NCI-H1436 treated with DMSO at 0.1 percent for 48 hours (cell line): ENCODE measurements at places on chromosomes 3 and 15.

GRCh38 chr3:158053386-158053785 lies 52.8 kb downstream of the SHOX2 start:
- DNase-seq: no peak

- peak; percentile 14 for DNase-seq
These were observed 405.8 kb downstream of the IGSF11 start for GRCh38 chr3:118628704-118629341.

- DNase-seq: no peak
These were observed 25.7 kb downstream of the ACAA1 start for GRCh38 chr3:38111201-38111600.

GRCh38 chr15:100252779-100253417 lies 88.9 kb downstream of the ADAMTS17 start:
- no peak for DNase-seq

- DNase-seq: no peak
These were observed 214.7 kb upstream of the ZBTB20 start for GRCh38 chr3:115361806-115362205.

- no peak for DNase-seq
These were observed 3.2 kb upstream of the PLSCR2 start for GRCh38 chr3:146472611-146473010.

- DNase-seq: no peak
These were observed 67.9 kb upstream of the OCA2 start for GRCh38 chr15:28167042-28167441.

- DNase-seq: no peak
These were observed 59.4 kb downstream of the MCTP2 start for GRCh38 chr15:94290730-94291129.

DNA sequence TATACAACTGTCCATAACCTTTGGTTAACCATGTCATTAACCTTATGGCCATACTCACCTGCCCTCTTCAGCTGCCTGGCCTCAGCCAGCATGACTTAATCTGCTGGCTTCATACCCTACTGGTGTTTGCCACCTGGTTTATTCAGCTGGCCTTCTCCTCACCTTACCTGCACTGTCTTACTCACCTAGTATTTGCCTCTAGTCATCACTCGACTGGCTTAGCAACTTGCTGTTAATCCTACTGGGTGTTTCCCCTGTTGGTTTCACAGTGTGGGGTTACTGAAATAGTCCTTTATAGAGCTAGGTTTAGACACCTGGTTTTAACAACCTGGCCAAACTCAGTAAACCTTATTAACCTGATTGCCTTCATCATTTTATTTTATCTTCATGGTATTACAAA lies 96.4 kb downstream of the IL12A start:
- DNase-seq: no peak

GRCh38 chr15:74369084-74369745 lies 1.8 kb upstream of the CYP11A1 start:
- DNase-seq: no peak

- no peak for DNase-seq
These were observed 22.0 kb upstream of the NANOGP8 start for GRCh38 chr15:35107122-35107521.

GRCh38 chr3:24454856-24455255 lies 39.8 kb downstream of the THRB start:
- no peak for DNase-seq

DNA sequence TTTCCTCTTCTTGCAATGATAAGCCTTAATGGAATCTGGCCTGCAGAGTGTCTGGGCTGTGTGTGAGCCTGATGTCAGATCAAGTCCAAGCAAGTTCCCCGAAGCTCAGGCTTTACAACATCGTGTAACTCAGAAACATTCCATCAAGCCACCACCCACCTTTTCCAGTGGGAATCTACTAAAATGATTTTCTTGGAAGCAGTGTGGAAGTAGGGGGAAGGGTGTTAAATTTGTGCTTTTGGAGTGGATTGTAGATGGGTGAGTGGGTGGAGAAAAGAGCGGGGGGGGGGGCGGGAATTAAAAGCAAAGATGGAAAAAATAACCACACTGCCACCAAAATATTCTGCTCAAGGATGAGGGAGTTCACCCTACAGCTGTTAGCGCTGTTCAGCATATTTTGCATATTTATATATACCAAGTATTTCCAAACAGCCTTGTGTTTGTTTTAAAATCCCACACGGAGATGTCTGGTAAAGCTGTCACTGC lies 53.6 kb downstream of the VGLL3 start:
- DNase-seq: no peak

DNA sequence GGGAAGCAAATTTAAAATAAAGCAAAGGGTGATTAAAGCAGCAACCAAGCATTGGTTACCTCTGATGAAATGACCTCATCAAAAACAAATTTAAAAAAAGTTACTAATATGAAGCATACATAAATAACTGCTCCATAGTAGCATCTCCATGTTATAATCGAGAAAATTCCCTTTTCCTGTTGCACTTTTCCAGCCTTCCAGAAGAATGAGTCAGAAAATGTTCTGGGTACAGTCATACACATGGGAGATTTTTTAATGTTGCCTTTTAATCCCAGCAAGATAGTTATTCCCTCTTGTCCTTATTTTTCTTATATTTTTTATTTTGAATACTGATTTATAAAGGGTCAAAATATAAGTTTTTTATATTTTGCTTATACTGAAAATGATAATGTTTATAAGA lies 2.6 kb upstream of the TMCO5A start:
- DNase-seq: no peak

DNA sequence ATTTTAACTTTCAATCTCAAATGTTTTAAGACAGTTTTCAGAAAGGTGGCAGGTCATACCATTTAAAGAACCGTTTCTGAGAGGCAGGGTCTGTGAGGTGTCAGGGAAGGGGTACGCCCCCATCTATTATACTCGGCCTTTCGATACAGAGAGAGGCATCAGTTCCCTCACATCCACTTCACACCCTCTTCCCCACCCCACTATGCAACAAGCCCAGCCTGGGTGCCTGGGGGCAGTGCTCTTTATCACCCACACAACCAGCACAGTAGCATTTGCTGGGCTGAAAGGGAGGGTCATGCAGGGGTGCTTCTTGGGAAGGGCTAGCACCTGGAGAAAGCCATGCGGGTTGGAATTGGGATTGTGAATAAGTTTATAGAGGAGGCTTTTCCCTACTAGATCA lies 56.0 kb upstream of the KCNMB2 start:
- no peak for DNase-seq

- no peak for DNase-seq
These were observed 89.9 kb downstream of the ASB7 start for GRCh38 chr15:100692246-100692645.

DNA sequence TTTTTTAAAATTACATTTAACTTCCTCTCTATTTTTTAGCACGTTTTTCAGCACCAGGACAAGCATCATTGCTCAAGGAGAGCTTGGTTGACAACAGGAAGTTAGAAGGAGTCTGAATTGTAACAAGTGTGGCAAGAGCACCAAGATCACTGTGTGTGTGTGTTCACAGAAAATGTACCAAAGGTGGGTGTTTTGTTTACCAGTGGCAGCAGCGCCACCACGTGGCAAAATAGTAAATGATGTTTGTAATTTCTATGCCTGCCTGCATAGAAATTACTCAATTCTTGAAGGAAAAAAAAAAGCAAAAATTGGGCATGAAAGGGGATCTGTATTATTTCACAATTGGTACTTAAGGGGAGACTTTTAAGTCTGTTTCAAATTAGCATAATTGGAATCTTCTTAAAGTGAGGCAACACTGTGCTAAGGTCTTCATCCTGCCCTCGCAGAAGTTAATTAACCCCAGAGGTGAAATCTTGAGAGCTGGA lies 7.4 kb upstream of the U2SURP start:
- peak; percentile 38 for DNase-seq

DNA sequence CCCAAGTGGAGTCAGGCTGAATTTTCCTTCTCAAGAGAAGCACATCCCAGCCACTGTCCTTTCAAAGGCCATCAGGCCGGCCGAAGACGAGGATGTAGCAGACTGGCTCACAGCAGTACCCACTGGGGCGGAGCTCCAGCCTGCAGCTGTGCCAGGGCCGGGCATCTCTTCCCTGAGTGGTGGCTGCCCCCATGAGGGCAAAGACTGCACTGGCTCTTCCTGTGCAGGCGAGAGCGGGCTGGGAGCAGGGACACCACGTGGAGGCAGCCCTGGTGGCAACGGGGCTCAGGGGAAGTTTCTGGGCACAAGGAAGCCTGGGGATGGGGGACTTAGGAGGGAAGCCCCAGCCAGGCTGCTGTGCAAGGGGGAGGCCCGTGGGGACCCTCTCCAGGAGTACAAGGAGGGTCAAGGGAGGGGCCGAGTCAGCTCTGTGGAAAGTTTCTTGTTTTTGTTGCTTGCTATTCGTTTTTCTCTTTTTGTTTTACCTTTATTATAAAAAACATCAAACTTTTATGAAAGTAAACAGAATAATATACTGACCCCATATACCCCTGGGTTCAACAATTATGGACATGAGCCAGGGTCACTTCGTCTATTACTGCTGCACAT lies 66.1 kb downstream of the RPN1 start:
- DNase-seq: peak; percentile 30

GRCh38 chr3:61574854-61575253 lies 13.5 kb downstream of the PTPRG start:
- DNase-seq: no peak

- no peak for DNase-seq
These were observed 113.2 kb downstream of the PPP2R3A start for GRCh38 chr3:136078421-136079364.

DNA sequence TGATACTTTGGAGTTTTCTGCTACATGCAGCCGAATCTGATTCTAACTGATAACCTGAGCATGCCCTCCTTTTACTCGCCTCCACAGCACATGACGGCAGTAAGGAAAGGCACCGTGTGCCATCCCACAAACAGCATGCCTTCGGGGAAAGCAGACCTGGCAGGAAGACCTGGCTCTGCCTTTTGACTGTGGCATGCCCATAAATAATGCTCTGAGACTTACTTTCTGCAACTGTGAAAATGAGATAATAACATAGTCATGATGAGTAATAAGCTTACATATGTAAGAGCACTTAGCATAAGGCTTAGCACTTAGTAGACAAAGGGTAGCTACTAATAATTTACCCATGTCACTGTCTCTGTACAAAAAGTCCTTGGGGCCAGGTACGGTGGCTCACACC lies 32.9 kb downstream of the MTHFS start:
- DNase-seq: no peak

DNA sequence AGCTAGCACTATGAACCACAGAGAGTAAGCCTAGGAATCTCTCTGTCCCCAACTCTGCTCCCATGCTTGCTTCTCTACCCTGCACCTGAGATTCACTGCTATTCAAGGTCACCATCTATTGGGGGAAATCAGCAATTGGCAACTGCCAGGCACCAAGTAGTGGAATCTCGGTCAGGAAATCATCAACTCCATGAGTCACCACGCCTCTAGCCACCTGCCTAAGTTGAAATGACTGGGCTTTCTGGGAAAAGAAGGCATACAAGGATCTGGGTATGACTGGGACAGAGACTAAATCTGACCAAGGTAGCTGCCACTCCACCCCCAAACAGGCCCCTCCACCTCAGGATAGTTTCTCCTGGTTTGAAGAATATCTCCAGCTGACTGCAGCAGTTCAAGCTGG lies 464.1 kb upstream of the CBLB start:
- DNase-seq: no peak

DNA sequence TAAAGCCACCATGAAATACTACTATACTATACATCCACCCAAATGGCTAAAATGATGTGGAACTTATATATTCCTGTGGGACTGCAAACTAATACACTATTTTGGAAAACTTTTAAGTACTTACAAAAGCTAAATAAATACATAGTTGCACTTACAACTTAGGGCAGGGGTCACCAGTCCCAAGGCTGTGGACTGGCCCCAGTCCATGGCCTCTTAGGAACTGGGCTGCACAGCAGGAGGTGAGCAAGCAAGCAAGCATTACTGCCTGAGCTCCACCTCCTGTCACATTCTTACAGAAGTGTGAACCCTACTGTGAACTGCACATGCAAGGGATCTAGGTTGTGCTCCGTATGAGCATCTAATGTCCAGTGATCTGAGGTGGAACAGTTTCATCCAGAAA lies 18.1 kb downstream of the PIGB start:
- DNase-seq: no peak

DNA sequence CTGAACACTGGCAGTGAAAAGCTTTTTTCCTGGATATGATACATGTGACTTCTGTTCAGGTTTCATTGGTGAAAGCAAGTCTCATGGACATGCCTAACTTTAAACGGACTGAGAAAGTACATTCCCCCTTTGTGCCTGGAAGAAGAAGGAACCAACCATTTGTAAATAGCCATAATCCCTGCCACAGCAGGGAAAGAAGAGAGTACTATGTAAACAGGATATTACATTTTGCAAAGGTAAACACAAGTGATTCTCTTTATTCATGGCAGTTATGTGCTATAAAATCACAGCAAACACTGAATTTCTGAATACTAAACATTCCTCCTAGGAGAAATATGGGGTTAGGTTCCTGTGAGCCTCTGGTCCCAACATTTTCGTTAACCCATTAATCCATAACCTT lies 46.8 kb downstream of the PRICKLE2 start:
- DNase-seq: no peak

DNA sequence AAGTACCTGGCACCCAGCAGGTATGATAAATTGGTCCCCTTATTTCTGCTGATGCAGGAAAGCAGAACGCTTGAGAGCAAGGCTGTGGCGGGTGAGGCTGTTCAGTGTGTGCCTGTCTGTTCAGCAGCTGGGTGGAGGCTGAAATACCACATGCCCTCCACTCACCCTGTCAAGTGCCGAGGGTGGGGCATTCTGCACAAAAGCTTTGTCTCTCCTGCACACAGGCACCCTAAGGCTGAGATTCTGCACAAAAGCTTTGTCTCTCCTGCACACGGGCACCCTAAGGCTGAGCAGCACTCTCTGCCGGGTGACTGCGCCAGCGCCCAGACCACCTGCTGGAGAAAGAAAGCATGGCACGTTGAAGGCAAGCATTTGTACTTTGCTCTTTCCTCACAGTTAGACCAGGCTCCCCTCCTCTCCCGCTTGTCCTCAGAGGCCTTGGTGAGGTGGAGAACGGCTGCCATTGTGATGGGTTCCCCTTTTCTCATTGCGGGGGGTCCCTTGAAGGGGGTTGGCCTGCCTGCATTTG lies 97.5 kb downstream of the BDH1 start:
- DNase-seq: no peak

DNA sequence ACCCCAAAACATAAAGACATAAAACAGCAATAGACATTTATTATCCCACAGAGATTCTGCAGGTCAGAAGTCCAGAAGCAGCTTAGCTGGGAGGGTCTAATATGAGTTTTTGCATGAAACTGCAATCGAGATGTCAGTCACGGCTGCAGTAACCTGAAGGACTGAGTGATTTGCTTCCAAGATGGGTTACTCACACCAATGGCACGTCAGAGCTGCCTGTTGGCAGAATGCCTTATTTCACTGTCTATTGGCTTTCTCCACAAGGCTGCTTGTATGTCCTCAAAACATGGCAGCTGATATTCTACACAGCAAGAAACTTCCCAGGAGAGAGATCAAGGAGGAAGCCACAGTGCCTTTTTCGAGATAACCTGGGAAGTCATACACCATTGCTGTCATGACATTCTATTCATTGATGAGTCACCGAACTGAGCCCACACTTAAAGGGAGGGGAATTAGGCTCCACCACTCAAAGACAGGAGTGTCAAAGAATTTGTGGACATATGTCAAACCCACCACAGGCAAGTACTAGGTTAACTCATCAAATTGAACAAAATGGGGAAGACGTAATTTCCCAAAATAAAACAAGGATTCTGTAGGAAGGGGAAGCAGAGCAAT lies 122.2 kb downstream of the SYNPR start:
- no peak for DNase-seq
